ENCODE measurements at places on chromosomes 13 and 19.

DNA sequence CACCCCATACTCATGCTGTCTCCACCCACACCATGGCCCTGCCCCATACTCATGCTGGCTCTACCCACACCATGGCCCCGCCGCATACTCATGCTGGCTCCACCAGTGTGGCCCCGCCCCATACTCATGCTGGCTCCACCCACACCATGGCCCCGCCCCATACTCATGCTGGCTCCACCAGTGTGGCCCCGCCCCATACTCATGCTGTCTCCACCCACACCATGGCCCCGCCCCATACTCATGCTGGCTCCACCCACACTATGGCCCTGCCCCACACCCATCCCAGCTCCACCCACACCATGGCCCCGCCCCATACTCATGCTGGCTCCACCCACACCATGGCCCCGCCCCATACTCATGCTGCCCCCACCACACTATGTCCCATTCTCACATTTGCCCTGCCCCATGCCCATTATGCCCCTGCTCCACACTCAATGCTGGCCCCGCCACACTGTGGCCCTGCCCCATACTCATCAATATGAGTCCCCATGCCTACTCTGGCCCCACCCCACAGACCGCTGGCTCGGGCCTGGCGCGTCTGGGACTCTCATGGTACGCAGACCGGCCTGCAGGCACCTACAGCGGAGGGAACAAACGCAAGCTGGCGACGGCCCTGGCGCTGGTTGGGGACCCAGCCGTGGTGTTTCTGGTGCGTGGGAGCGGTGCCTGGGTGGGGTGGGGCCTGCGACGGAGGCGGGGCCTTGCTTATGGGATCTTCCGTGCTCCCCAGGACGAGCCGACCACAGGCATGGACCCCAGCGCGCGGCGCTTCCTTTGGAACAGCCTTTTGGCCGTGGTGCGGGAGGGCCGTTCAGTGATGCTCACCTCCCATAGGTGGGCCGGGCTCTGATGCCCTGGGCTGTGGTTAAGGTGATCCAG, 3.7 kb upstream of the ARHGAP45 start:
- peak; percentile 21 for DNase-seq

DNA sequence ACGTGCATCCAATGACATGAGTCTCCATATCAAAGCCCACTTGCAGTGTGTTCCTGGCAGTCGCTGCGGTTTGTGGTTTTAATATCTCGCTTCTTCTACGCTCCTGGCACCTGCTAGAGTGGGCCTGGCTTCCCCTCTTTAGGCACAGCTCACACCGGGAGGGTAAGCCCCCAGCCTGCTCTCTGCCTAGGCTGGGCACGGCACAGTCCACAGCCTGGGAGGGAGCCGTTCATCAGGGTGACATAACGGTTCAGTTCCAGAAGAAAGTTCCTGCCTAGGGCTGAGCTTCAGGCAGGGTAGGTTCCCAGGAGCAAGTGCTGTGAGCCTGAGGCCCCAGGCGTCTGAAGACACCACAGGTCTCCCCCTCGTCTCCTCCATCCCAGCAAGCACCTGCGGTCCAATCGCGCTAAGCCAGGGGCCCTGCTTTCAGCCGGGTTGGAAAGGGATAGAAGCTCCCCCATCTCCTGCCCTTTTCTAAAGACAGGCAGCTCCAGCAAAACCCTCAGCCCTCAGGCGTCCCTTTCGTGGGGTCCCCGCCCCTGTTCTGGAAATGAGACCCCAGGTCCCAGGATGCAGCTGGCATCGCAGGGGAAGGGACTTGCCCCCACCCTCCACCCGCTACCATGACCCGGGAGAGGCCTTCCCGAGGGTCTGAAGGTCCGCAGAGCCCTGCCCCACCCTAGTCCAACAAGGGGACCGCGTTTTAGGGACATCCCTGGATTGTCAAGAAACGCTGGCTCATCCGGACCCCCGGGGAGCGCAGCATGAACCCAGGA, 121.6 kb upstream of the ZNF507 start:
- DNase-seq: no peak

DNA sequence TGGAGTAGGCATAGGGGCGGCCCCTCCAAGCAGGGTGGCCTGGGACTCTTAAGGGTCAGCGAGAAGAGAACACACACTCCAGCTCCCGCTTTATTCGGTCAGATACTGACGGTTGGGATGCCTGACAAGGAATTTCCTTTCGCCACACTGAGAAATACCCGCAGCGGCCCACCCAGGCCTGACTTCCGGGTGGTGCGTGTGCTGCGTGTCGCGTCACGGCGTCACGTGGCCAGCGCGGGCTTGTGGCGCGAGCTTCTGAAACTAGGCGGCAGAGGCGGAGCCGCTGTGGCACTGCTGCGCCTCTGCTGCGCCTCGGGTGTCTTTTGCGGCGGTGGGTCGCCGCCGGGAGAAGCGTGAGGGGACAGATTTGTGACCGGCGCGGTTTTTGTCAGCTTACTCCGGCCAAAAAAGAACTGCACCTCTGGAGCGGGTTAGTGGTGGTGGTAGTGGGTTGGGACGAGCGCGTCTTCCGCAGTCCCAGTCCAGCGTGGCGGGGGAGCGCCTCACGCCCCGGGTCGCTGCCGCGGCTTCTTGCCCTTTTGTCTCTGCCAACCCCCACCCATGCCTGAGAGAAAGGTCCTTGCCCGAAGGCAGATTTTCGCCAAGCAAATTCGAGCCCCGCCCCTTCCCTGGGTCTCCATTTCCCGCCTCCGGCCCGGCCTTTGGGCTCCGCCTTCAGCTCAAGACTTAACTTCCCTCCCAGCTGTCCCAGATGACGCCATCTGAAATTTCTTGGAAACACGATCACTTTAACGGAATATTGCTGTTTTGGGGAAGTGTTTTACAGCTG, at the start of the genes BRCA2 and ZAR1L:
Gene BRCA2, plus strand, starts transcription at position 271 of the 790 bp plus-strand sequence. CDS start 953 bp downstream, outside the sequence.
Gene ZAR1L, minus strand, starts transcription at position 126 of the 790 bp plus-strand sequence. CDS start 3,438 bp downstream, outside the sequence.
- peak; percentile 77 for DNase-seq

DNA sequence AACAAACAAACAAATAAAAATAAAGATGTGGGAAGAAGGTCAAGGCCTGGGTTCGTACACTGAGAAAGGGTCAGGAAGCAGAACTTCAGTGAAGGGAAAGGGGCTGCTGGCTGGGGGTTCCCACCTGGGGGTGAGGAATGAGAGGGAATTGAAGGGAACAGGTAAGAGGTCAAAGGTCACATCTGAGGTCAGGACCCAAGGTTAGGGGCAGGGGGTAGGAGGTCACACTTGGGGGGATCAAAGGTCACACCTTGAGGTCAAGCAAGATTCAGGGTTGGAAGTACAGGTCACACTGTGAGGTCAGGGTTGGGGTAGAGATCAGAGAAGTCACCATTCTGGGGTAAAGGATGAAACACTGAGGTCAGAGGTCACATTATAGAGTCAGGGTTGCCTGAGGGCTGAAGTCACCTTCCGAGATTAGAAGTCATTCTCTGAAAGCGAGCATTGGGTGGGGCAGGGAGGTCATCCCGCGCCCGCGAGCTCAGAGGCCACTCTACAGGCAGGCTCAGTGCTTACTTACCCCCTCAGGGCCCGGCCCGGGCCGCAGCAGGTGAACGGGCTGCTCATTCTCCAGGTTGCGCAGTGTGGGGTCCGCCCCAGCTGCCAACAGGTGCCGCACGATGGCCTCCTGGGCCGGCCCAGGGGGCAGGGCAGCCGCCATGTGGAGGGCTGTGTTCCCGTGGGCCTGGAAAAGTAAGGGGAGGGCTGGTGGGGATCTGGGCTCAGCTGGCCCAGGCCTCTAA, 10.8 kb downstream of the NFKBID start:
- no peak for DNase-seq
